Activated CD8-positive, alpha-beta memory T cell treated with anti-CD3 and anti-CD28 coated beads, Interleukin-2, amount 50 U/mL, for 48 hours (primary cell): ENCODE measurements at places on chromosomes 2 and 18.

DNA sequence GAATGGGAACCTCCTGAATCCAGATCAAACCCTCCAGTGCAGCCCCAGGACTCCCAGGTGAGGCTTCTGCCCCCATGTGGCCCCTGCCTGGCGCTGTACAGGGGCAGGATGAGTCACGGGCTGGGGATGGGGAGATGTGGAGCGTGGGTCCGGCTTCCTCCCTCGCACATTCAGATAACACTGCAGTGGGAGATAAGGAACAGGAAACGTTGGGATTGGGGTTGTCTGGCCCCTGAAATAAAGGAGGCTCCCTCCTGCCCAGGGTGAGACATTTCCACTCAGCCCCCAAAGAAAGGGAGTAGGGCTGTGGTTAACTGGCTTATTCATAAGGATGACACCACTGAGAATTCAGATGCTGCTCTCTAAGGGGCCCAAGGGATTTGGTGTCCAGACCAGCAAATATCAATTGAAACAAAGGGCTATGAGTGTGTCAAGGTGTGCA lies 30.7 kb downstream of the IGFBP5 start:
- no peak for DNase-seq

DNA sequence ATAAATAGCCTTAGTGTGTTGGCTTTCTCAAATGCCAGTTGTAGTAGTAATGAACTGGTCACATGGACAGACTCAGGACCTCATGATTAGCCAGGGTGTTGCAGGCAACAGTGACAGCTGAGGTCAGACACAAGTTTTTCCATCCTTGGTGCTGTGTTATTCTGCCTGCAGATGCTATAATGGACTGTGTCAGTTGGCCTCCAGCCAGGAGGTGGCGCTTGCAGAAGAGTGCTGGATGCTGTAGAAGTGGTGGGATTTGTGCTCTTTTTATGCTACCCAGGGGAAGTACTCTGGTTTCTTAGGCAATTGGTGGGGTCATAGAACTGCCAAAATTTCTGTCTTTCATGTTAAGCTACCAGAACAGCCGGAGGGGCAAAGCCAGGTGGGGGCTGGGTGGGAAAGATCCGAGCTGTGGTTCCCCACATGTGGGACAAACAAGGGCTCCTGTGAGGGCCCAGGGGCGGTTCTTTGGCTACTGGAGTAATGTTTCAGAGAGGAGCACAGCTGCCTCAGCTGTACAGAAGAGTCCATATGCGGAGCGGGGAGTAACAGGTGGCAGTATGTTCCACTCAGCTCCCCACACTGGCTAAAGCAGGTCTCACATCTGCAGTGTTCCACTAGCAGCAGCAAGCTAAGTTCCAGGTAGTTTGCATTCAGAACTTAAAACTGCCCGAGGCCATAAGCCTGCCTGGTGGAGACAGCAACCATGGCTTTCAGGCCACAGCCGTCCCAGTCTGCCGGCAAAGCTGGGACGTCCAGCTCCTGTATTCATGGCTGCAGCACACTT lies 104.4 kb downstream of the GULP1 start:
- no peak for DNase-seq

DNA sequence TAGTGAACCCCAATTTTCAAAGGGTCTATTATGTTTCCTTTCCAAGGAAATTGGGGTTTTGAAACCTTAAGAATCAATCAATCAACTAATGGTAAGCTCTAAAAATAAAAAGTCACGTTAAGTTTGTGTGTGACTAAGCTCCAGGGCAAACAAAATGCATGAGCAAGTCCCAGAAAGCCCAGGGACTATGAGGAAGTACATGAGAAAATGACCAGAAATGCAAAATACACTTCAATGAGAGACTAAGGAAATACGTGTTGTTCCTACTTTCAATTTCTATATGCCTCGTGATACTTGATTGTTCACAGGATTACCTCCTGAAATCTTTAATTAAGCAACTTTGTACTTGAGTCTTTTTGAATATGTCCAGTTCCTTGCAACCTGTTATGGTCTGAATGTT lies 684.4 kb upstream of the SYT4 start:
- no peak for DNase-seq

DNA sequence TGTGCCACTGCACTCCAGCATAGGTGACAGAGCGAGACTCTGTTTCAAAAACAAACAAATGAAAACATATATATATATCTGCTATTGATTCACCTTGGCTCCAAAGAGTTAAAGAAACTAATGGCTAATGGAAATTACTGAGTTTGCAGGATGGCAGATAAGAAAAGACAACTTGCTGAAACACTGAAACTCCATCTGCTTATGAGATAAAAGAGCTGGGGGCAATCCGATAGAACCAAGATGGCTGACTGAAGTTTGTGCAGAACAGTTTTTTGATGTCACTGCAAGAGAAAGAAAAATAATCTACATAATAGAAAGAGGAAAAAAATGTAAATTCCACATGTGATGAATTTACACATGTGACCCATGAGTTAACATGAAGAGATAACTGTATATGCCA lies 88.2 kb downstream of the LRATD1 start:
- DNase-seq, result no peak

DNA sequence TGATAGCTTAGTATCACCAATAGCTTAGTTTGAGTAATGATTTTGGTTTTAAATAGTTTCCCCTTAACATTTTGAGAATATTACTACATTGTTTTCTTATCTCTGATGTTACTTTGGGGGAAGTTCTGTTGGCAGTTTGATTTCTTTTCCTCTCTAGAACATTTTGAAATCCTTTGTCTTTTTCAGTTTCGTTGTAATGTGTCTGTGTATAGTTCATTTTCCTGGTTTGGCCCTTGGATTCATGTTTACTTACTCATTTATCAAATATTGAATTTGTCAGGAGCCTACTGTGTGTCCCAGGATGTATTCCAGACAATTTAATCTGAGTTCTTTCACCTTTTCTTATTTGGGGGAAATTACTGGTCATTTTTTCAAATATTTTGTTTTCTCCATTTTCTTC lies 16.7 kb downstream of the ANKRD12 start:
- no peak for DNase-seq

DNA sequence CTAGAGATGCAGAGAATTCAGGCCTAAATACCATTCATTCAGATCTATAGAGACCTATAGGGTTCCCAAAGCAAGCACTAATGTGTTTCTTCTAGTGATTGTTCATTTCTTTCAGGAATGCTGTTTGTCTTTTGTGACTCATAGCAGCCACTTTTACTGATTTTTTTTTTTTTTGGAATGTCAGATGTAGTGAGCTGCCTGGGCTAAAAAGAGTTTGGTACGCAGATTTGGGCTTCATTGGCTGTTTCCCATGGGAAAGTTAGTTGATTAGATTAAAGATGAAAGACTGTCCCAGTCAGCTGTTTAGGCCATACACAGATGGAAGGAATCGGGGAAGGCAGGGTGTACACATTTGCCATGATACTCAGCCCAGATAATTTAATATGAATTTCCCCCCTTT lies 87.6 kb downstream of the CDC42EP3 start:
- DNase-seq, result no peak

- no peak for DNase-seq
Observed at GRCh38 chr2:233130024-233130423, 69.9 kb downstream of the INPP5D start.
